Stimulated activated CD4-positive, alpha-beta T cell treated with anti-CD3 and anti-CD28 coated beads, Interleukin-1b, Interleukin-23, amount 100 ng/mL, for 1 hour (primary cell): ENCODE measurements at places on chromosomes 1 and 21.

DNA sequence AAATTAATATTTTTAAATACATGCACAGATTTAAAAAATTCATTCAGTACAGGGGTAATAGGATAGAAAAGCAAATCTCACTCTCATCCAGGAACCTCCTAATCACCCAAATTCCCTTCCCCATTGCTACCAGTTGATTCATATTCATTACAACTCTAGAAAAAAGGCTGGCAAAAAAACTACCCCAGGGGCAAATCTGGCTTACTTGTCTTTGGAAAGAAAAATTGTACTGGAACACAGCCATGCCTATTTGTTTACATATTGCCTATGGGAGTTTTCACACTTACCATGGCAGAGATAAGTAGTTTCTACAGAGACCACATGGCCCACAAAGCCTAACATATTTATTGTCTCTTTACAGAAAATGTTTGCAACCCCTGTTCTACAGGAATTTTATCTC is 8.9 kb upstream of the RBM34 start:
- no peak for DNase-seq

- no peak for DNase-seq
These were observed 206.2 kb downstream of the SMYD3 start for GRCh38 chr1:246300626-246301549.

- no peak for DNase-seq
These were observed at the start of gene RPS6KA1 for GRCh38 chr1:26529655-26530409. Gene RPS6KA1, plus strand, starts transcription at chr1:26529761. Its CDS starts 160 bp downstream, at chr1:26529921.

GRCh38 chr1:196650403-196650802 is 1.4 kb upstream of the CFH start:
- no peak for DNase-seq

DNA sequence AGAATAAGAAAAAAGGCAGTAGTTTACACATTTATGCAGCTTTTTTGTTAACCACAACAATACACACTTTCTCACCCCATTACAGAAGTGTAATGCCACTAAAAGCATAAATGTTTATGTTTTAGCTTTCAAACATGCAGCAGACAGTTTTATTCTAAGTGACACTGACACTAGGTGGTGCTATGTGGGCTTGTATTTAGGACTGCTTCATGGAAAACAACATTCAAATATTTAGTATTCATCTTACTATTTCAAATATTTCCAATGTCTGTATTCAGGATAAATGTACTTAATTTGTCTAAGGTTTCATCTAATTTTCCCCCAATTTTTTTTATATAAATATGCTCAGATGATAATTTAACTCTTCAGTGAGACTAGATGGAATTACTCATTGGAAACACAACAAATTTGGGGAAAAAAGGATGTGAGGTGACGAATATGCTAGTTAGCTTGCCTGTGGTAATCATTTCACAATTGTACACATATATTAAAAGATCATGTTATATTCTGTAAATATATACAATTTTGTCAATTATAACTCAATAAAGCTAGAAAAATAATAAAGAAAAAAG is 71.4 kb downstream of the USP1 start:
- no peak for DNase-seq

- DNase-seq, result no peak
These were observed 133.1 kb upstream of the C1orf174 start for GRCh38 chr1:4033129-4033676.

DNA sequence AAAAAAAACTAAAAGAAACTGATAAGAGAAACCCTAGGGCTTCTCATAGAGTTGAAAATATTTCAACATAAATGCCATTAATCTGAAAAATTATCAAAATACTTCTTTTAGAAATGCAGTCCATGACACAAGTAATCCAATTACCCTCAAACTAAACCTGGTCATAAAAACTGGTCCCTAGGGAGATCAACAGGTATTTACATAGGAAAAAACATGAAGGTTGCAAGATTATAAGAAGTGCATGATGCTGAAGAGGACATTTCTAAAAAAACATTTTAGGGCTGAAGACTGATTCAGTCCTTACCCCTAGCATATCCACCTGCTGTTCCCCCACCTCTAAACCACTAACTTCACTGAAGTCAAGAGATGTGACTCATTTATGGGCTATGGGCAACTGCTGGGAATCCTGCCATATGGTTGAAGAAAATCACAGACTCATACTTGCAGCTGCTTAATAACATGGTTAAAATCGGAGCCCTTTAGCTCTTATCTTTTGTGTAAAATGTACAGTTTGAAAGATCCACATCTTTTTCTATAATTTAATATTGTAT is 131.0 kb upstream of the RUNX1 start:
- no peak for DNase-seq
